ENCODE measurements at places on chromosomes 3 and 15.

GRCh38 chr3:143650827-143651226 is 197.4 kb downstream of the SLC9A9 start:
- no peak for DNase-seq

DNA sequence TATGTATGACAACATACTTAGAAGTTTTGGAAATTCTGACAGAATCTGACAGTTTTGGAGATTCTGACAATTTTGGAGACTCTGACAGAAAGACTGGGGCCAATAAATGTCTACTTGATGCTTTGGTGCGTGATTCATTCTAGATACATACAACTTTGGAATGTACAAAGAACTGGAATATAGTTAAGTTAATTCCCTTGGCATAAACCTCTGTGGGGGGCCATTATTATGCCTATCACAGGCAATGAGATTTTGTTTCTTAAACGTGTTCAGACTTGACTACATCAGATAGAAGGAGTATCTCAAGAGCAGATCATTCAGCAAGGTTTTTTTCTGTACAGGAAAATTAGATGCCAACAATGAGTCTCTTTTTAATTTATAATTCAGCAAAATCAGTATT is 617.6 kb upstream of the ZNF717 start:
- DNase-seq = no peak

- DNase-seq = no peak
Observed at GRCh38 chr3:4302747-4303146, 422 bp upstream of the SETMAR start.

- no peak for DNase-seq
Observed at GRCh38 chr15:22992024-22992326, 11.8 kb upstream of the CYFIP1 start.

DNA sequence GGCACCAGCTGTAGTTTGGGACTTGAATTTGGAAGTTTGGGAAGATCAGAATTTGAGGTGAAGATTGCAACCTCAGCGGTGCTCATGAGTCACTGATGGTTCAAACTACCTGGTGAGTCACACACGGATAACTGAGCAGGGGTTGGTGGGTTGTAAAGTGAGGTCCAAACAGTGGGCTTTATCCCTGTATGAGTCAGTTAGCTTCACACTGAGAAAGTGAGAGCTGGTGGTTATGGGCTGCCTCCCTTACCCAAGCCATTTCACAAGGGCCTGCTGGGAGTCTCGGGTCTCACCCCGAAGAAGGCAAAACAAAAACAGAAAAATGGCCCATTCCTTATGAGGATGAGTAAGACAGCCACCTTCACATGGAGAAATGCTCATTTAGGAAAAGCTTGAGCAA is 77.0 kb downstream of the ITGA11 start:
- DNase-seq = no peak

GRCh38 chr3:57446318-57446841 is 97.8 kb downstream of the DNAH12 start:
- no peak for DNase-seq

DNA sequence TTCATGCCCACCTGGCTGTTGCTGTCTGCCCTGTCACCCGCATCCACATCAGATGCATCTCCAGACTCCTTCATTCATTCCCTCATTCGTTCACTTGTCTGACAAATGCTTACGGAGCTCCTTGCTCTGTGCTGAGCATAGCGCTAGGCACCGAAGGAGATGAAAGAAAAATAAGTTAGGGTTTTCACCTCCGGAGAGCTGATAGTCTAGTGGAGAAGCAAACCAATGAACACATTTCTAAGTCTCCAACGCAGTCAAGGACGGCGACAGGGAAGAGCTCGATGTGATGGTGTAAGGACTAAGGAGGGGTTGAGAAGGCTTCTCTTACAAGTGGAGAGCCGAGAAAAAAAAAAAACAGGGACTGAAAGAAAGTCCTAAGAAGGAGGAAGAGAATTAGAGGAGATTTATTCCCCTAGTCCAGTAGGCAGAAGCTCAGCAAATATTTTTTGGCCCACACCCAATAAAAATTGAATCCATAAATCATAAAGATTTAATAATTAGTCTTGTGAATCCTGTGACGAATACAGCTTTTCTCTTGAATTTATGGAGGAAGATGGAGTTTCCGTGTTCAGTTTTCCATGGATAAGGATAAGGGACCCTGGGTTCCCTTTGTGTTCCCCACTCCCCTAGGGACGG is 127.2 kb upstream of the DLG1 start:
- DNase-seq = no peak

GRCh38 chr3:103385961-103386656 is 951.3 kb downstream of the ZPLD1 start:
- DNase-seq = no peak

- no peak for DNase-seq
Observed at GRCh38 chr3:77081240-77081661, 41.4 kb downstream of the ROBO2 start.

DNA sequence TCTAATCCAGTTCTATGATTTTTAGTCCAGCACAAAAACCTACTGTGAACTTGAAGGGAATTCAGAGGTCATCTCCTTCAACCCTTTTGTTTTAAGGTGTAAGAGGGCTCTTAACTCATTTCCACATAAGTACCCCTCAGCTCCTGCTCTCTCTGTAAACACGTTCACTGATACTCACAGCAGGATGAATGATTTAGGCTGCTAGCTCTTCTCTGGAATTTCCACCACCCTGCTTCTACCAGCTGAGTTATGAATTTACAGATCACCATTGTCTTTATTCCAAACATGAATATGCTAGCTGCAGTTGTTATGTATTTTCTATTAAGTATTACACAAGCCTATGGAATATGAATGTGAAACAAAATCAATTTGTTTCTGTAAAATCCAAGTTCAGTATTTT is 101.3 kb upstream of the NANOGP8 start:
- no peak for DNase-seq

- DNase-seq = no peak
Observed at GRCh38 chr3:150278843-150279381, 129.2 kb upstream of the TSC22D2 start.

DNA sequence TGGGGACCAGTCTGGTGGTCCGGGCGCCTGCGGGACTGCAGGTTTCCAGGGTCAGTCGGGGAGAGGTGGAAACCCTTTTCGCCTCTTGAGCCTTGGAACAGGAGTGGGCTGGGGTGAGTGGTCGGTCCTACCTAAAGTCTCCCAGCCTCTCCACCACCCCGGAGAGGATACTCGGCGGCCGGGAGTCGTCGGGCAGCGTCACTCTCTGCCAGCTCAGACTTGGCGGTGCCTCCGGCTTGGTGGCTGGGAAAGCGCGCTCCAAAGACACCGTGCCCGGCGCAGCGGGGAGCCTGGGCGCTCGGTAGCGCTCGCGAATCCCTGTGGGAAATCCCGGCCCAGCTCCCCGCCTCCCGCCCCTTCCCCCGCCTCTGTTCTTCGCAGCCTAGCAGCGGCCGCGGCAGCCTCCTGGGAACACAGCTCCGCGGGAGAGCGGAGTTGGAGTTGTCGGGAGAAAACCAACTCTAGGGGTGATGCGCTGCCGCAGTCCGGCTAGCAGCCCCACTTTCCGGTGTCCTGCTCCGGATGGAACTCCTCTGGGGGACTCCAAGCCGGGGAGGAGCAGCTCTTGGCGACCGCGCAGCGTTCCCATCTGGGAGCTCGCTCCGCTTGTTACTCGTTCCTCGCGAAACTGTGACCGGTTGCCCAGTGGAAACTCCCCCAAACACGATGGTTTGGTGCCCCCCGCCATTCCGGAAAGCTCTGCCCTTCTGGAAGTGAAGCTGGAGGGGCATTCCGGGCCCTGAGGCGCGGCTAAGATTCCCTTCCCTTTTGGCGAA is 1.4 kb downstream of the EPHB1 start:
- DNase-seq = no peak

DNA sequence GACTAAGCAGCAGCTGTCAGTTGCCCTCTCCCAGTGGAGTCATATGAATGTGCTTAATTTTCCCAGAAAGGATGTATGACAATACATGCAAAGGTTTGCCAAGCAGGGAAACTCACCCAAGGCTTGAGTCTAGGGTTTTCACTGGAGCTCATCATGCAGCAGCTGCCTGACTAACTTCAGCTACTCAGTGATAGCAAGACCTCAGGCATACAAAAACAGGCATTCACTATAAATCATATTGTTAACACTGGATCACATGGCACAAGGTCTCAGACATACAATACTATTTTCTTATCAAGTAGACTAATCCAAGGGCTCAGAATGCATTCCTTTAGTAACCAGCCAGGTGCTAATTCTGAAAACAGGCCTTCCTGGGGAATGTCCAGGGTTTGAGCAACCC is 85.0 kb upstream of the STAC start:
- no peak for DNase-seq

GRCh38 chr3:17840126-17840525 is 97.7 kb upstream of the TBC1D5 start:
- DNase-seq = no peak

GRCh38 chr3:179681492-179682263 is 28.8 kb downstream of the USP13 start:
- DNase-seq = no peak

- DNase-seq = no peak
Observed at GRCh38 chr3:195060531-195061291, 210.2 kb downstream of the XXYLT1 start.

- DNase-seq = no peak
Observed at GRCh38 chr3:150613034-150613433, 9.9 kb downstream of the SELENOT start.

DNA sequence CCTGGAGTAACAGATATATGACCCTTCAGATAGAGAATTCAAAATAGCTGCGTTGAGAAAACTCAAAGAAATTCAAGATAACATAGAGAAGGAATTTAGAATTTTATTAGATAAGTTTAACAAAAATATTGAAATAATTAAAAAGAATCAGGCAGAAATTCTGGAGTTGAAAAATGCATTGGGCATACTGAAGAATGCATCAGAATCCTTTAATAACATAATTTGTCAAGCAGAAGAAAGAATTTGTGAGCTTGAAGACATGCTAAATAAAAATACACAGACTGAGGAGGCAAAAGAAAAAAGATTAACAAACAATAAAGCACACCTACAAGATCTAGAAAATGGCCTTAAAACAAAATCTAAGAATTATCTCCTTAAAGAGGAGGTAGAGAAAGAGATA is 50.5 kb downstream of the SPTSSB start:
- DNase-seq = no peak

- no peak for DNase-seq
Observed at GRCh38 chr15:61481886-61482285, 252.8 kb upstream of the RORA start.

GRCh38 chr15:69792823-69793222 is 304.9 kb downstream of the TLE3 start:
- no peak for DNase-seq

- no peak for DNase-seq
Observed at GRCh38 chr3:22951910-22952309, 251.2 kb upstream of the UBE2E2 start.

GRCh38 chr3:123138839-123139444 is 62.8 kb upstream of the SEC22A start:
- no peak for DNase-seq

GRCh38 chr3:194767446-194768207 is 81.9 kb downstream of the FAM43A start:
- no peak for DNase-seq

- no peak for DNase-seq
Observed at GRCh38 chr3:126659915-126660886, 5.3 kb upstream of the TXNRD3 start.

DNA sequence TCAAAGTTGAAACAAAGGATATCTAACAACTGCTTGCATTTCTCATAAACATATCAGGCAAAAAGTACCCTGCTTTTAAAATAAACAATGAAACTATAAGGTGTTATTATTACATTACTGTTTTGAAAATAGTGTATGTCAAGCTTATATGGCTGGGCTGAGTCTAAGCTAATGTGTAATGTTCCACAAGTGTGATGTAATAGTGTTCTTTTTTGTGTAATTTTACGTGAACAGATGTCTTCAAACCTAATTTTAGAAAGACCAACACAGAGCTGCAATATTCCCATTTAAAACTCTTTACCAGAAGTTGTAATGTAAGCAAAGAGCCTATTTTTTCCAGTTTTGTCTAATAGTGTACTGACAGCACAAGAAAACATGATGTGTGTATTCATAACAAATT is 34.0 kb downstream of the MINDY2 start:
- DNase-seq = no peak

DNA sequence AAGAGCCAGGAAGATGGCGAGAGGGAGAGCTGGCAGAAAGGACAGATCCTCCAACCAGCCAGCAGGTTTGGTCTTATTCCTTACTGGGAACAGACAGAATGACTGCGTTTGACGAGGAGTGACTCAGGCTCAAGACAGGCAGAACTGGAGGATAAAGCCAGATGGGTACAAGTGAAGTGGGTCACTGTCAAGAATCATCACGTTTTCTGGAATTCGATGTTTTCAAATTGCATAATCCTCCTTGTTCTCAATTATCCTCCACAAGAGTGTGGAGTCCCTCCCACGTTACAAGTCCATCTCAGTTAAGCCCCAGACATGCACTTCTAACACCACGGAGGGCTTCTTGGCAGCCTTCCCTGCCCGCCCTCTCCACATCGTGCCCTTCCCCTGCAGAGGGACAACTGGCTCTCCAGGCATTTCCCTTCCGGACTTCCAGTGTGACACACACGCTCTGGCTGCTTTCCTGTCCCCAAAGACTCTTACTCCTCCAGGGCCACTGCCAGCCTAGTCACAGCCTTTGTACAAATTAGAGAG is 183.1 kb downstream of the CHST2 start:
- DNase-seq = no peak

GRCh38 chr15:75891895-75892294 is 11.8 kb upstream of the FBXO22 start:
- no peak for DNase-seq

DNA sequence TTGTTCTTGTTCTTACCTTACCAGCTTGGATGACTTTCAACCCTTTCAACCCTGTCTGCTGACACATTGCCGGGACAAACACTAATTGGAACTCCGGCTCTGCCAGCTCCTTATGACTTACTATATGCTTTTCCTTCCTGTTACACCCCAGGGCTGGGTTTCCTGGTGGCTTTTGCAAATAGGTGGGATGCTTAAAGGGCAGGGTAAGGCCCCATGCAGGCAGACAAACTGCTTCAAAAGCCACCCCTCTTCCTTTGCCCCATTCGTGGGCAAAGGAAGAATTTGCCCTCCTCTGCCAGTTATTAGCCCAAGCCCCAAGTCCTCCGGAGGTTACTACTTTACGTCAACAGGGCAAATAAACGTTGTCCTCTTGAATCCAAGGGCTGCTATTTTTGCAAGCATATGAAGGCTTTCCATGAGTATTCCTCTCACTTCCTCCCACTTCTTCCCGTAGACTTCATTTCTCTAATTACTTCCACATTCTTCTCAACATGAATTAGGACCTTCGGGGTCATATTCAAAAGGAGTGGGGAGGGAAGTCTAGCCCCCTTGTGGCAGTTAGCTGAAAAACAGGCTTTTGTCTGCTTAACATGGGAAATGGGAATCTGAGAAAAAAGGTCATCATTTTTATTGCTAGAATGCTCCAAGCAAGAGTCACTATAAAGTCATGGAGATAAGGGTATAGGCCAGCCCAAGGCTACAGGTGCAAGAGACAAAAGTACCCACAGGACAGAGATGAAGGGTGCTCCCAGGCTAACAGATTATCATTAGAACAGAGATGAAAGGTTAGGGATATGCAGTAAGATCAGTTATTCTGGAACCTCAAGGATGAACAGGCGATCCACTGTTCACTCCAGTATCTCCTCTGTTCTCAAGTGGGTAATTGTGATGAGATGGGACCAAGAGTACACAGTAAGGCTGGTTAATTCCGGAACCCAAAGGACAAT is 56.3 kb upstream of the FSTL1 start:
- DNase-seq = no peak
